ENCODE measurements at places on chromosomes 2 and 18. TPM values are rescaled to one million over a fixed set of nuclear protein-coding genes. Genes with fewer than 3 reads are reported as not detected.

Gene AGFG1
- total RNA-seq, result 96.4 TPM

Gene ACKR3
- 1.6 TPM for total RNA-seq

Gene ZNF236
- total RNA-seq, result 14.3 TPM

Gene DLGAP1
- total RNA-seq, result 18.5 TPM

Gene UGT1A4
- total RNA-seq, result not detected

Gene CYP26B1
- 1.2 TPM for total RNA-seq

Gene SERPINB13
- not detected for total RNA-seq

Gene DUSP2
- total RNA-seq, result not detected

Gene TANC1
- 7.5 TPM for total RNA-seq

Gene WNT10A
- not detected for total RNA-seq

Gene SATB2
- total RNA-seq, result 2.2 TPM

Gene KIAA2012
- total RNA-seq, result not detected

Gene IL1R1
- total RNA-seq, result 1.7 TPM

Gene FSHR
- not detected for total RNA-seq

Gene DCTN1
- total RNA-seq, result 134 TPM

Gene CREG2
- total RNA-seq, result not detected

Gene SIX3
- 28.8 TPM for total RNA-seq

Gene KIF5C
- 53.0 TPM for total RNA-seq

Gene C2orf81
- 6.0 TPM for total RNA-seq

Gene NEDD4L
- 51.5 TPM for total RNA-seq

Gene PTGR3
- total RNA-seq, result 7.5 TPM

Gene ALK
- total RNA-seq, result not detected

Gene CLEC4F
- total RNA-seq, result not detected

Gene TCF4
- 161 TPM for total RNA-seq

Gene EGR4
- total RNA-seq, result not detected

Gene FARSB
- total RNA-seq, result 16.4 TPM

Gene PAX8
- total RNA-seq, result 1.4 TPM
